Putamen (tissue), 1 donor: ENCODE measurements at places on chromosomes 6 and 20.
A peak's percentile ranks its signal among the peaks of the same experiment; 100 is the strongest.

GRCh38 chr6:28586962-28587745 is 61.5 kb downstream of the GPX5 start:
- peak; percentile 71 for DNase-seq

- no peak for DNase-seq
Observed at GRCh38 chr6:72955666-72956065, 269.6 kb downstream of the KHDC1L start.

DNA sequence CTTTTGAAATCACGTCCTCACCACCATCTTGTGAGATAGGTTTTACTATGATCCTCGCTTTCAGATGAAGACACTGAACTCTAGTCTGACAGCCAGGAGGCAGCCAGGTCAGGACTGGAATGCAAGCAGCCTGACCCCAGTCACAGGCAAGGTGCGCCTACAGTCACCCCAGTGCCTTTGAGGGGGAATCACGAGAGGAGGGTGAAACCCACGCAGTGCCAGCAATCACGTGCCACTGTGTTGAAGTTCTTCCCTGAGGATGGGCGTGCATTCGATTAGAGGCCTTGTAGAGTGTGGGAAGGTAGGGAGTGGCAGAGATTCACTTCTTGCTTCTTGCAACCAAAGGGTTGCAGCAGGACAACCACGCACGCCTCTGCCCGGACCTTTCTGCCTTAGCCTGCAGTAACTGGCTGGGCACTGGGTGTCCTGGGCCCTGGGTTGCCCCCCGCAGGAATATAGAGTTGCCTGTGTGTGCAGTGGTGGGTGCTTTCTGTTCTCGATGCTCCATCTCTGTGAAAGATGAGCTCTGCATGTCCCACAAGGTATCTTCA is 33.7 kb upstream of the IRF4 start:
- no peak for DNase-seq

DNA sequence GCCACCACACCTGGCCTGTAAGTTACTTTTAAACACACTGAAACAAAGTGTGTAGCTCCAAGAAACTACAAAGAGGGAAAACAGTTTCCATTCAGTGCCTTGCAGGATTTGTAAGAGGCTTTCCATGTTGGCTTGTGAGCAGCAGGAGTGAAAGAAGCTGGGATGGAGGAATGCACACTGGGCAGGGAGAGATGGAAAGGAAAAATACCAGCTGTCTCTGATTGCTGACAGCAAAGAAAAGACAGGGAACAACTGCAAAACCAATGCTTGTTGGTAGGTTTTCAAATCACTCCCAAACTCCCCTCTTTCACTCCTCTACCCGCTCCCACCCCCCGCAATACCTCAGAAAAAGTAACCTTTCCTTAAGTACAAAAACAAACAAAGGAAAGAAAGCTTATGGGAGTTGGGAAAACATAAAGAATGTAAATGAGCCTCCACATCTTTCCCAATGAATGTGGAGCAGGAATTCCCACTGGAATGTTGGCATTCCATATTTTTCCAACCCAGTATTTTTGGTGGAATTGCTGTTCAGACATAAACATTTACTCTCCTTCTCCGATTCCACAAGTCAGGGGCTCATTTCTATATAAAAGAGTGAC is 166.1 kb downstream of the THBS2 start:
- no peak for DNase-seq

DNA sequence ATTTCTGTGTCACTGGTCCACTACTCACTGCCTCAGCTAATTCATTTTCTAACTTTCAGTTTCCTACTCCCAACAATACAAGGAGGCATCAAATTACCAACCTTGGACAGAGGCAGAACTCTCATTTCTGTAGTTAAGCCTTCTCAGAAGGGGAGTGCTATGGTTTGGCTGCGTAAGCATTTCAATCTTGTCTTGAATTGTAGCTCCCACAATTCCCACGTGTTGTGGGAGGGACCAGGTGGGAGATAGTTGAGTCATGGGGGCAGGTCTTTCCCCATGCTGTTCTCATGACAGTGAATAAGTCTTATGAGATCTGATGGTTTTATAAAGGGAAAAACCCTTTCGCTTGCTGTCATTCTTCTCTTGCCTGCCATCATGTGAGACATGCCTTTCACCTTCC is 22.9 kb downstream of the HLA-DRA start:
- no peak for DNase-seq

- no peak for DNase-seq
Observed at GRCh38 chr6:30840935-30841643, 43.2 kb upstream of the DDR1 start.

- DNase-seq, result no peak
Observed at GRCh38 chr20:52054123-52054522, 137.5 kb downstream of the ZFP64 start.

DNA sequence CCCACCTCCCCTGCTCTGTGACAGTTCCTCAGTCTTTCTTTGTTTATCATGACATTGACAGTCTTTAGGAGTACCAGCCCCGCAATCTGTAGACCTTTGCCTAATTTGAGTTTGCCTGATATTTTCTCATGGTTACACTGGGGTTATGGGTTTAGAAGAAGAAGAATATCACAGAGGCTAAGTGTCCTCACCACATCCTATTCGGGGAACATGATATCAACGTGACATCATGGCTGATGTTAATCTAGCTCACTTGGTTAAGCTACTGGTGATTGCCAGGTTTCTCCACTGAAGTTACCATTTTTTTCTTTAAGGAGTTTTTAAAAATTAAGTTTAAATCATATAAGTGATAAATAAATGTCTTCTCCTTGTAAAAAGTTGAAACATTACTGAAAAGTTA is 127.5 kb downstream of the CEP57L1 start:
- DNase-seq, result no peak

GRCh38 chr20:46204594-46205186 is 86.6 kb downstream of the CD40 start:
- no peak for DNase-seq

DNA sequence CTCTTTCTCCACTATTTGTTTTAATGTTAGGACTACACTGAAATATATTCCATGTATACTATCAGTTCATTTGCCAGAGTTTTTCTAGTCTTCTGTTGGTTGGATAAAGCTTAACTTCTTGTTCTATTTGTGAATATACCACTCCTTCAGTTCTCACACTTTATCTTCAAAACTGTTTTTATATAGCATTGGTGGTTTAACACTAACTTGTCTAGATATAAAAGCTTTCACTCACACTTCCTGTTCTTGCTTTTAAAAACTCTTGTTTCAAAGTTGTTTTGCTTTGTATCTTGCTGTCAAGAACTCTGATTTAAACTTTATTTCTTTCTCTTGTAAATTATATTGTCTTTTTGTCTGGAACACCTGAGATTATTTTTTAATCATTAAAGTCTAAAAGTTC is 226.8 kb upstream of the TENT5A start:
- no peak for DNase-seq

DNA sequence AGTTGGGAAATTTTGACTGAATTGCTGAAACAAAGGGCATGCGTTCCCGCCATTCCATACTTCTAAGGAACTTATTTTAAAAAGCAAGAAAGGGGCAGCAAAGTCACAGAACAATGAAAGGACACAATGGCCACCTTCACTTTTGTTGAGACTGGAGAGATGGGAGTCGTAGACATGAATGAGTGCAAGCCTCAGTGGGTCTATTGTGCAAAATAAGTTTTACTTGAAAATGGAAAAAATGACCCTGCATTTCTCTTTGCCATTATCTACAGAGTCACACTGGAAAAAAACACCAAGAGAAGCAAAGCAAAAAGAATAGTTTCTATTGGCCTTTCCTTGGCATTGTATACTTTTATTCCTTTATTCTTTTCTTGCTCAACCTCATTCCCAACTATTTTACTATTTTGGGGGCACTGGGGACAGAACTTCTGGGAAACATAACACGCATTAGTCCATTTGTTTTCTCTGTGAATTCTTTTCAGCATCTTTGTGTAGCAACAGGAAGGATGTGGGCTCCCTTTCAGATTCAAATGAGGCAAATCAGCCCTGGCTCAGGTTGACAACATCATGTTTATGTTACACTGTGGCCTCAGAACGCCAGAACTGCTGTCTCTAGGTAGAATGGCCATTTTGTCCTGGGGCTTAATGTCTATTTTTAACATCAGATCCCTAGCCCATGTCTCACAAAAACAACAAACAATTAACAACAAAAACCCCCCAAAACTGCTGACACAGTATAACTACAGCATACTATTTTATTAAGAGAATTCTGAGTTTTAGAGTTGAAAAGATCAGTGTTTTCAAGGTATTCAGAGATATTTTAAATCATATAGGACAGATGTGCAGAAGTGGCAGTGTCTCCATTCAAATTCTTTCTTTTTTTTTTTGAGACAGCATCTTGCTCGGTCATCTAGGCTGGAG is 122.2 kb downstream of the FYN start:
- no peak for DNase-seq

DNA sequence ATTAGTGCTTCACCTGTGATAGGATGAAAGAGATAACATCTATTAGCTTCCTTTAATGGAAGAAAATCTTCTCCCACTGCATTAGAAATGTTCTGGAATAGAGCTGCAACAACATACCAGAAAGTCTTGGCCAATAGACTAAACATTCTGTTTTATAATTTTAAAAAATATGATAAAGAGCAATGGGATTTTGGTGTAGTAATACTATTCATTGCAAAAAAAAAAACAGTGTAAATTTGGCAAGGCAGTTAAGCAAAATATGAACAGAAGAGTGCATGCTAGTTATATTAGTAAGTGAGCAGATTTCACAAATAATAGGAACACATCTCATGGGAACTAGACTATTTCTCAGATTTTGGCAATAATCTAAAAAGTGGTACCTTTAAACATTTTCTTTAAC is 43.3 kb downstream of the SOX4 start:
- no peak for DNase-seq

DNA sequence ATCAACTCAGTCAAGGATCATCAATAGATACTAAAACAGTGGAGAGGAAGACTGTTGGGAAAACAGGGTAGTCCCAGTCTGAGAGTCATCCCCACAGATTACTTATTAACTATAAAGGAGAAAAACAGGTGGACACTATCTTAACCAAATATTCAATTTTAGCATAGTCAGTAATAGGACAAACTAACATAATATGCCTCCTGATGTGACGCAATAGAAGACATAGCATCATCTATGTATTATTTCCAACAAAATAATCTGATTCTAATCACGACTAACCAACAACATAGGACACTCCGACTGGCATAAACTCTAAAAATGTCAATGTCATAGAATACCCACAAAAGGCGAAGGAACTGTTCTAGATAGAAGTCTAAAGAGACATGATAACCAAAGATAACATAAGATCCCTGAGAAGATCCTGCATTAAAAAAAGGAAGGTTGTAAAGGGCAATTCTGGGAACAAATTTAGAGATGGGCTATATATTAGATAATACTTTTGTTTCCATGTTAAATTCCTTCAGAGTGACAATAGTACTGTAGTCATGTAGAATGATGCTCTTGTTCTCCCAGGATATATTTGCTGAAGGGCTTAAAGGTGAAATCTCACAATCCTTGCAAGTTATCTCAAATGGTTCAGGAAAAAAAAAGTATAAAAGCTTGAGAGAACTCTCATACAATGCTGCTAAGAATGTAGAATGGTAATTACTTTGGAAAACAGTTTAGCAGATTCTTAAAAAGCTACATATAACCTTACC is 28.9 kb downstream of the ILRUN start:
- DNase-seq, result no peak

DNA sequence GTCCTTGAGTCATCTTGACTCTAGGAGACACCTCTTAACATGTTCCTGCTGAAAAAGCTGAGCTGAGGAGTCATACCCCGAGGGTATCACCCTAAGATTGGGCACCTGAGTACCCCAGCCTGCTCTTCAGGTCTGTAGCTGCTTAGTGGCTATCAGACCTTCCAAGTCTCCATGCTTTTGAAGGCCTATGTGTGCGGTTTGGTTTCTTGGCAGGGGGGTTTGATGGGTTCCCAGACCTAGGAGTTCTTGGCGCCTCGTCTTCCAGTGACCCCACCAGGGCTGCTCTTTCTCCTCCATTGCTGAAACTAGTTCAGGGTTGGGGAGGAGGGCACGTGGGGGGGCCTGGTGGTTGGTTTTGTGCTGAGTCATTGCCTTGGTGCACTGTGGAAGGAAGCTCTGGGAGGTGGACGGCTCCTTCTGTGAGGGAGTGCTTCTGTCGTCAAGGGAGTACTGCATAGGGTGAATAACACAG is 20.1 kb downstream of the IGF2R start:
- DNase-seq, result no peak

DNA sequence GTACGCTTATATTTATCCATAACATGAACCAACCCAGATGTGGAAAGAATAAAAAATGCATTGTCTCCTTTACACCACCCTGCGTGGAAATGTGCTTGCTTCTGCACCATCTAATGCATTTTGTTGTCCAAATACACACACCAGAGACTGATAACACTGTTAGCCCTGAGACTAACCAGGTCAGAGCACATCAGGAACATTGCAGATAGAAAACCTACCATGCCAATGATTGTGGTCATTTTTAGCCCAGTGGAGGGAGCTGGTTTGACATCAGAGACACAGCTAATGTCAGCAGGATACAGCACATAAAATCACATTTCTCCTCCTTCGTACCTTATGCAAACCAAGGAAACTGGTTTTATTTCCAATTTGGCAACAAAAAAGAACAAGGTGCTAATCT is 528.7 kb downstream of the DOK5 start:
- DNase-seq, result no peak

GRCh38 chr6:156068881-156069280 is 613.2 kb upstream of the NOX3 start:
- no peak for DNase-seq

- no peak for DNase-seq
Observed at GRCh38 chr20:59646487-59646886, 42.1 kb downstream of the PHACTR3 start.

DNA sequence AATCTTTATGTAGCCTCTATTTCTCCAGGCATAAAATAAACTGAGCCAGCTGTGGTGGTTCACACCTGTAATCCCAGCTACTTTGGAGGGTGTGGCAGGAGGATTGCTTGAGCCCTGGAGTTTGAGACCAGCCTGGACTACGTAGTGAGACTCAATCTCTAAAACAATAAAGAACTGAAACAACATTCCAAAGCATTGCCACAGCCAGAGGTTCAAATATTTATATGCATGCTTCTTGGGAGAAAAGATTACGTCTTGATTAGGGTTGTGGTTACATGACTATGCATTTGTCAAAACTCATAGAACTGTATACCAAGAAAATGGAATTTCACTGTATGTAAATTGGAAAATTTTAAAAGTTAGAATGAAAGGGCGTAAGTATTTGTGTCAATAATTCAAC is 27.7 kb upstream of the PAX1 start:
- no peak for DNase-seq

DNA sequence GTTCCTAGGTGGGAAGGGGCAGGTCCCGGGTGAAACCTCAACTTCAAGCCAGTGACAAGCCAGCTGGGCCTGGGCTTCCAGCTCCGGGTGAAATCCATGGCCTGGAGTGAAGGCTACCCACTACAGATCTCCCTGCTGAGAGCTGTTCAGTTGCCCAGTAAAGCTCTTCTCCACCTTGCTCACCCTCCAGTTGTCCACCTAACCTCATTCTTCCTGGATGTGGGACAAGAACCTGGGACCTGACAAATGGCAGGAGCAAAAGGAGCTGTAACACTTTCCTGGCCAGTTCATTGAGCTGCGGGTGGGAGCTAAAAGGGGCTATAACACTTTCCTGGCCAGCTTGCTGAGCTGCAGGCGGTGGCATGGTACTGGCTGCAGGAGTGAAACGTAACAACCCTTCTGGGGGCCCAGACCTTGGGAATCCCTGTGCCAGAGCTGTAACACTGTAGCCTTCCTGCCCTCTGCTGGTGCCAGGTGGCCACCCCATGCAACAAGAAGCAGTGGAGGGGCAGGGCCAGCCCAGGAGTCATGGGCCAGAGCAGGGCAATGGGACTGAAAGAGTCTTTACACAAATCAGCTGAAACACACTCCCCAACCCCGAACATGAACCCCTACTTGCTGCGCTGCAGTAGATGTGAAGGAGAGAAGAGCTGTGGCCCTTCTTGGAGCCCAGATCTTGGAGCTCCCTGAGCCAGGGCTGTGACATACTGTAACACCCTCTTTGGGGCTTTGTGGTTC is 3.6 kb upstream of the HINT3 start:
- DNase-seq, result no peak
